Activated naive CD4-positive, alpha-beta T cell treated with anti-CD3 and anti-CD28 coated beads for 36 hours (primary cell): ENCODE measurements at places on chromosomes 7 and 10. TPM values are rescaled to one million over a fixed set of nuclear protein-coding genes. Genes with fewer than 3 reads are reported as not detected.

- DNase-seq: no peak
Observed at GRCh38 chr7:157715071-157715937, 378.5 kb downstream of the DNAJB6 start.

DNA sequence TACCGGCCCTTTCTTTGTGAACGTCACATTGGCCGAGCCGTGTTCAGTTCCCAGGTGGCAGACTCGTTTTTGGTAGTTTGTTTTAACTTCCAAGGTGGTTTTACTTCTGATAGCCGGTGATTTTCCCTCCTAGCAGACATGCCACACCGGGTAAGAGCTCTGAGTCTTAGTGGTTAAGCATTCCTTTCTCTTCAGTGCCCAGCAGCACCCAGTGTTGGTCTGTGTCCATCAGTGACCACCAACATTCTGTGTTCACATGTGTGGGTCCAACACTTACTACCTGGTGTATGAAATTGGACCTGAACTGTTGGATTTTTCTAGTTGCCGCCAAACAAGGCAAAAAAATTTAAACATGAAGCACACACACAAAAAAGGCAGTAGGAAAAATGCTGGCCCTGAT is 9.9 kb upstream of the CSGALNACT2 start:
- no peak for DNase-seq

- no peak for DNase-seq
Observed at GRCh38 chr10:101053516-101053915, 8.3 kb upstream of the KAZALD1 start.

DNA sequence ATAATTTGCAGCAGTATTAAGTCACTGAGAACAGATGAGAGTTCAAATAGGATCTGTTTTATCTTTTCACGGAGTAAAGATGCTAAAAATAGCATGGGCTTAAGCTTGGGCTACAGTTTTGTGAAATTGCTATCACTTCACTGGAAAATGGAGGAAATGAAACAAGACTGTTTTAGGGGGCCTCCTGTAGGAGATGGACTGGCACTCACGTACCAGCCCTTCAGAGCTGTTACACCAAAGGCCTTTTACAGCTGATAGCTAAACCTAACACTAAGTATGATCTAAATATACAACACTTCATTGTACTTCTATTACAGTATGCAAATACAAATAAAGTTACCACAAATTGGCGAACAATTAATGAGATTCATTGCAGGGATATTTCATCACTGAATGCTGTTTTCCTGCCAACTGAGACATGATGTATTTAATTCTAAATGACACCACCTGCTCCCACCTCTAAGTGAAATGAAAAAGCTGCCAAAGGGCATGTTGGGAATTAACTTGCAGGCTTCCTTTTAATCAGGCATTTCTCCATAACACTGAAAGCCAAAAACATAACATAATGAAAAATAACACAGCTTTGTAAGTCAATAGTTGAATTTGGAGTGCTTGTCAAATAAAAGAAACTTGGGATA is 304.5 kb upstream of the LRRN3 start:
- DNase-seq: no peak

DNA sequence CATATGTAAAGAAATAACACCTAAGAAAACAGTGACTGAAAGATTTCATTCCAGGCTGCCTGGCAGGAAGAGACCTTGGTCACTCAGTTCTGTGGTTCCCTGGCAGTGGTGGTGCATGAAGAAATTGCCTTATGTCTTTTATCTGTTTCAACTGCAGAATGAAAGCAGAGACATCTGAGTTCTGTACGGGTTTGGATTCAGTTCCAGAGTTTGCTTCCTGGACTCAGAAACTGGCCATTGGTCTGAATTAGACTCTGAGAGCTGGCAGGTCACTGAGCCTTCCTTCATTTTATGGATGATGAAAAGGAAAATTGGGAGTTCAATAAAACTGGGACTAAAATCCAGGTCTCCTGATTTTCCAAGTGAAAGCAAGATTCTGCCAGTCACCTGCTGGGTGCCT is 428.9 kb upstream of the AUTS2 start:
- DNase-seq: no peak

- DNase-seq: no peak
Observed at GRCh38 chr10:44070282-44070681, 314.6 kb downstream of the CXCL12 start.

DNA sequence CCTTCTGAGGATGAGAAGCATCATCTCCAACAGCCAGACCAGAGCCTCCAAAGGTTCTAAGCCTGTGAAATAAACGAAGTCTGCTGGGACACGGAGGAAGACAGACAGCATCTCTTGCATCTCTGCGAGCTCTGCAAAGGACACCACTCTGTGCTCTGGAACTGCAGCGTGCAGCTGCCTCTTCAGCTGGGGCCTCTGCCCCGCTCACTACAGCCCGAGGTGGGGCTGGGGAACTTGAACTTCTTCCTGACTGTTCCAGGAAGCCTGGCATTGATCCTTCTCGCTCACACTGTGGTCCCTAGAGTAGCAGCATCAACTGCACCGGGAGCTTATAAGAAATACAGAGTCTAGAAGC is 163.3 kb downstream of the USP6NL start:
- no peak for DNase-seq

GRCh38 chr7:35480806-35481205 is 214.1 kb downstream of the HERPUD2 start:
- no peak for DNase-seq

C10orf53 gene
- total RNA-seq: not detected

UTF1 gene
- not detected for total RNA-seq

TRIM74 gene
- total RNA-seq: 0.72 TPM

NUTM2E gene
- not detected for total RNA-seq

UPP1 gene
- 46.9 TPM for total RNA-seq

CSTF2T gene
- total RNA-seq: 25.3 TPM

GJC3 gene
- 0.62 TPM for total RNA-seq
